HCEC 1CT (cell line): ENCODE measurements at places on chromosomes 11 and 22.

GRCh38 chr11:68855205-68855981 is 13.7 kb upstream of the CPT1A start:
- DNase-seq, result no peak

- DNase-seq, result no peak
Measured at GRCh38 chr11:134561331-134561720, 149.3 kb upstream of the B3GAT1 start.

DNA sequence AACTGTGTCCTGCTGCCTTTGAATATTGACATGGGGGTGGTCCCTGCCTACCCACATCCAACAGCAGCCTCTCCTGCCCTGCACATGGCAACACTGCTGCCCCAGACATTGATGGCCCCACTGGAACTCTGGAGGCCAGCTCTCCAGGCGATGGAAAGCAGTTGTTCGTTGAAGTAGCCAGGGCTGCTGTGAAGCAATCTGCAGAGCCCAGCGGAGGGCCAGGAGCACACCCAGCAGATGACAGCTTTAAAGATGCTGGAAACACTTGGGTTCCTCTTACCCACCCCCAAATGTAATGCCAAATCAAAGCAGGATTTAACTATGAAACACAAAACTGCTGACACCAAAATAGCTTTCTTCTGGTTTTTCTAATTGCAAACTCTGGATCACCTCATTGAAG is 165.6 kb upstream of the NAV2 start:
- no peak for DNase-seq

- DNase-seq, result no peak
Measured at GRCh38 chr11:16117989-16118756, 238.2 kb downstream of the SOX6 start.

DNA sequence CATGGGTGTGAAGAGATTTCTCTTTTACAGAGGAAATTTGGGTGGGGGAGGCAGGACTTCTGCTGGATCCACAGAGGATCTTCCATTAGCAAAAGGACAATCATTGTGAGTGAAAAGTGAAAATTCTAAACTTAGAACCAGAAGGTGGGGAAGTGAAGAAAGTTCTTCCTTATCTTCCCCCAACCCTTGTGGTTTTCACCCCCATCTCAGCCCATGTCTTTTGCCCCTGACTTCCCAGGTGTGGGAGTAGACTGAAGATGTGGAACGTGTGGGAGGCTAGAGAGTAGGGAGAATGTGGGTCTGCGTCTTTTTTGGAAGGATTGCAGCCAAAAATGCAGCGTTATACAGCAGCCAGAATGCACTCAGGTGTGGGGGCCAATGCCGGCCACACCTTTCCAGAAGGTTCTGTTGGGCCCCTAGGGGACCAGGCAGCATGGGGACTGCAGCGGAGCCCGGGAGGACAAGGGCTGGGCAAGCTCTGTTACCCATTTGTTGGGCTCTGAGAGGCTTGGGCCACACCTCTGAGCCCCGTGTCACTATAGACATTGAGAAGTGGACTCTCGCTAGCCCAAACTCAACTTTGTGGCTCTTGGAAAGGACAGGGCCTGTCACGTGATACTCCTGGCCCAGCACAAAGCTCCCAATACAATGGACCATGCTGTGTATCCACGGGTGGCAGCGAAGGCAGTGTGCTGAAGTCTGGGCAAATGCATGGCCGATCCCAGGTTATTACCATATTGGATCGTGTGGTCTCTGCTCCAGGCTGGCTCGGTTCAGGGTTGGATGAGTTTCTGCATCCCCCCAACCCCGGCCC is 32.8 kb upstream of the LINC01488 start:
- no peak for DNase-seq

DNA sequence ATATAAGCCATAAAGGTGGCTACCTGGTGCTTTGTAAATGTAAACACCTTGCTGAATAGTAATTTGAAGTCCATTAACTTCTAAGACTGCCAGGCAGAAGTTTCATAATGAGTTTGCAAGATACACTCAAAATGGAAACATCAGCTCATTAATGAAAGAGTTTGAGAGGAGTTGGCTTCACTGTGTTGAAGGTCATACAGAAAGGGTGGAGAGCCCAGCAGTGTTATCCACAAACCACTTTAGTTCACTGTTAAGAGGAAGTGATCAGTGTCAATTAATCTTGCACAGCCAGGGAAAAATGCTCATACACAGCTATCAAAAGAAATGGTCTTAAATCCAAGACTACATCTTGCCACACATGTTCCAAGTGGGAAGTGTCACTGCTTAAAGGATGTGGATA is 689.4 kb downstream of the JRKL start:
- no peak for DNase-seq

DNA sequence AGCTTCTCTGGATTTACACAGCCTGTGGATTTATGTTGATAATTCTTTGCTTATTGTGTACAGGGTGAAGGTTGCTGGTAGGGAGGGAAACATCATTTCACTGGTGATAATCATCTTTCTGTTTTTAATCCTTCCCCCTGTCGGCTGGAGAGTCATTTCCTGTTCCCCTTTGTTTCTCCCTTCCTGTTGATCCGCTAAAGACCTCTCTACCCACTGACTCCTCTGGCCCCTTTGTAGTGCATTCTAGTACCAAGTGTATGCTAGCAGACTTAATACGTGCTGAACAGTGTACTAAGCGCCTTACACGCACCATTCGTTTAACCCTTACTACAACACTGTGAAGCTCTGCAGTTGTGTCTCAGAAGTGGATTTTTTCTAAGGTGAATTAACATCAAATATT is 19.0 kb upstream of the OR9Q1 start:
- DNase-seq, result no peak

DNA sequence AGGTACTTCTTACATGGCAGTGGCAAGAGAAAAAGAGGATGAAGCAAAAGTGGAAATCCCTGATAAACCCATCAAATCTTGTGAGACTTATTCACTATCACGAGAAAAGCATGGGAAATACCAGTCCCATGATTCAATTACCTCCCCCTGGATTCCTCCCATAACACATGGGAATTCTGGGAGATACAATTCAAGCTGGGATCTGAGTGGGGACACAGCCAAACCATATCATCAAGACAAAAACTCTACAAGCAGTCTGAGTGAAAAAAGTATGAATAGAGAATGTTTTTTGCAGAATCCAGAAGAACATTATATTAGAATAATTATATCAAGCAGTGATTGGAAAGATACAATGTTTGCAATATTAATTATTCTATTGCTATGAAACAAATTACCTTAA is 893.7 kb downstream of the FAM181B start:
- no peak for DNase-seq

DNA sequence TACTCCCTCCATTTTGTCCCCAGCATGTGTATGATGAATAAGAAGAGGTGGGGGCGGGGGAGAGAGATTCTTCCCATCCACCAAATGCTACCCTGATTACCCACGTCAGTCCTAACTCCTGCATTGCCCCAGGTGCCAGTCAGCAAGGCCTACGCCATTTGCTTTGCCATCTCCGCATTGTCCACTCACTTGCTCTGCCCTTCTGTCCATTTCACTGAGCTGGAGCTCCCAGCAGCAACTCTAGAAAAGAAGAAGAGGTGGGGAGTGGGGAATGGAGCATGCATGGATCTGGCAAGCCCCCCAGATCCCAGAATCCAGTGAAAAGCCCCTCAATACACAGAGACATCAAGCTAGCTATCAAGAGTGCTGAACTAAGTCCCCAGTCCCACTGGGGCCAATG is 19.0 kb downstream of the WT1 start:
- DNase-seq, result no peak

DNA sequence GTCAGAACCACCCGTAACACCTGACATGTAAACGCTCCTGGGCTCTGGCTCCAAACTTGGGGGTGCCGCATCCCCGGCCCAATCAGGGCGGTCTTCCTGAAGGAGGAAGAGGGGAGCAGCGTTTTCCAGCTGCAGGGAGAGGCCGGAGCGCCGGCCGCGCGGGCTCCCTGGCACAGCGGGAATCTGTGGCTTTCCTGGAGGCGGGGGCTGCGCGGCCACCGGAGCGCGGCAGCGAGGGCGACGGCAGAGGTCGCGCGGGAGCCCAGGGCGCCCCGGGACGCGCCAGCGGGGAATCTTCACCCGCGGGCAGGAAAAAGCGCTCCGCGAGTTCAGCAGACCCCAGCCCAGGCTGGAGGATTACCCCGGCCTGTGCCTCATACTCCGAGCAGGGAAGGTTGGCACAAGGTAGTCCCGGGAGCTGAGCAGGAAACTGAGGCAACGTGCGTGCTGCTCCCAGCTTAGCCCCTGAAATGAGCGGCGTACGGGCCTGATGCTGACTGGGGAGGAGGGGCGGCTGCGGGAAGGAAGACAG is 600 bp upstream of the ESAM start:
- no peak for DNase-seq

DNA sequence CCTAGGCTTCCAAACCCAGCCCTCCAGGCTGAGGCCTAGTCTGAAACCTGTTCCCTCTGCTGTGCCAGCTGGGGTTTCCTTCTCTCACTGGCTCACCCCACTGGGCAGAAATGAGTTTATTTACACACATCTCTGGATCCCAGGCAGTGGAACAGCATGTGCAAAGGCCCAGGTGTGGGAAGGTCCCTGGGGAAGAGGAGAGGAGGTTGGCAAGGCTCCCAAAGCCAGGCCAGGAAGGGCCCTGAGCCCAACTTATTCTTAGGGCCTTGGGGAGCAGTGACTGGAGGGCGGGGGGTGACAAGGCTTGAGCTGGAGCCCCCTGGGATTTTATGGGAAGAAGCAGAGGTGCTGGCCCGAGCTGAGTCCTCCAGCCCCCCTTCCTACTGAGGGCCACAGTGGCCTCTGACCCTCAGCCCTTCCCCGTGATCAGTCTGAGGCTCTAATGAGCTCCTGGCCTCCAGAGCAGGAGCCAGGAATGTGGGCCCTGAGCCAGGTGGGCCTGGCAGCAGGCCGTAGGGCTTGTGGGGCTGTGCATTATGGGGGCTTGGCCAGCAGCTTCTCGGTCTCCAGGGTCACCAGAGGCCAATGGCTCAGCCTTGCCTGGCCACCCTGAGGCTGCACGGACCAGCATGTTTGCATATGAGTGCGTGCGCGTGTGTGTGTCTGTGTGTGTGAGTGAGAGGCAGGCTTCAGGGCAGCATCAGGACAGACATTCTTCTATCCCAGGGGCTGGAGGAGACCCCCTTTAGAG is 2.9 kb downstream of the MYO7A start:
- DNase-seq, result no peak

GRCh38 chr11:6855971-6856541 is 6.8 kb upstream of the OR10A2 start:
- DNase-seq, result peak; percentile 77

GRCh38 chr11:2539371-2540222 is 94.8 kb downstream of the KCNQ1 start:
- no peak for DNase-seq

- no peak for DNase-seq
Measured at GRCh38 chr22:21623648-21623970, 6.2 kb downstream of the YDJC start.

GRCh38 chr11:20616920-20617319 is 17.5 kb downstream of the SLC6A5 start:
- no peak for DNase-seq

DNA sequence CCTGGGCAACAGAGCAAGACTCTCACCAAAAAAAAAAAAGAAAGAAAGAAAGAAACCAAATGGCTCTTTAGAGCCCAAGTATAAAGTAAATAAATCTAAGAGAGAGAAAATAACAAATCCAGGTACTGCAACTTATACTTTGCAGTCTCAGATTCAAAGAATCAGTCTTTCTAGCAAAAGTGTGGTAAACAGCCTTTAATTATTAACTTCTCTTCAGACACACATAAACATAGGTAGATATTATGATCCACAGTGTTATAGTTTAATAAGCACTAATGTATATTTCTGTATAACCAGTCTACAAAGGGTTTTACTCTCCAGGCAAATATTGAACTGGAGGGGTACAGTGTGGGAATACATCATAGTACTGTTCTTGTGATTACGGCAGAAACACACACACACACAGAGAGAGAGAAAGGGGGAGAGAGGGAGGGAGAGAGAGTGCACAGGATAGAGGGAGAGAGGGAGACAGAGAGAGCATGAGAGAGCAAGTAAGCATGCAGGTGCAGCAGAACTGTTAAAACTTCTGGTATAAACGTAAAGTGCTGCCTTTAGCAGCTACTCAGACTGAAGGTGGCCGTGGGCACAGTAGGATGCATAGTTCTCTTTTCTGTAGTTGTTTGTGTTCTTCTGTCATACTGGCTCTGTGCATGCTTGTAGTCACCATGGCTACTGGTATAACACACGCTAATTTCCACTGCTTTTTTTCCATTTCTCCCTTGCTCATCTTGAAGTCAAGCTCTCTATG is 32.3 kb downstream of the MTMR2 start:
- DNase-seq, result no peak

GRCh38 chr11:586376-587316 is 10.4 kb downstream of the PHRF1 start:
- DNase-seq, result no peak

DNA sequence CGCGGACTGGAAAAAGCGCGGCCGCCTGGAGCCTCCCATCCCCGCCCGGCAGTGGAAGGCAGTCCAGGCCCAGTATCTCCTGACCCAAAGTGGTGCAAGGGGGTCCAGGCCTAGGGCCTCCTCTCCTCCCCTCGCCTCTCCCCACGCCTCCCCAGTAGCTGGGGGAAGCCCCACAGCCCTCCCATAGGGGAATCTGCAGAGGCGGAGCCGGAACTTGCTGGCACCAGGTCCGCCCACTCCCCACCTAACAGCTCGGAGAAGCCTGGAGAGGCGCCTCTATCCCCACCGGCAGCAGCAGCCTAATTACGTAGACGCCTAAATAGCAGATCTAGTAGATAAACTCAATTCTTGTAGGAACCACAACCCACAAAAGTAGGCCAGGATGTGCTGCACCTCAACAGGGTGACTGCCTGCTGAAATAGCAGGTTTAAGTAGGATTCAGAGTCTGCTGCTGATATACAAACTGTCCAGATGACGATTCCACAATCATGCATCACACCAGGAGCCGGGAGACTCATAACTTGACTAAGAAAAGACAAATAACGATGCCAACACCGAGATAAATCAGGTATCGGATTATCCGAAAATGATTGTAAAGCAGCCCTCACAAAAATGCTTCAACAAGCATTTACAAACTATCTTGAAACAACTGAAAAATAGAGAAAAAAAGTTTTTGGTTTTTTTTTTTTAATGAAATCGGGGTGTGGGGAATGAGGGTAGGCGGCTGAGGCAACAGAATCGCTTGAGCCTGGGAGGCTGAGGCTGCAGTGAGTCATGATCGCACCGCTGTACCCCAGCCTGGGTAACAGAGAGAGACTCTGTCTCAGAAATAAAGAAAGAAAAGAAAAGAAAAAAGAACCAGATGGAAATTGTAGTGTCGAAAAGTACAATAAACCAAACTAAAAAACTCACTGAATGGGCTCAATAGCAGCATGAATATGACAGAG is 11.4 kb upstream of the BRD1 start:
- DNase-seq, result no peak
